Amygdala (tissue), 56 donors: ENCODE measurements at places on chromosomes 6 and 20.

- no peak for DNase-seq
These were observed 33.0 kb downstream of the FRMD1 start for GRCh38 chr6:168045706-168046620.

DNA sequence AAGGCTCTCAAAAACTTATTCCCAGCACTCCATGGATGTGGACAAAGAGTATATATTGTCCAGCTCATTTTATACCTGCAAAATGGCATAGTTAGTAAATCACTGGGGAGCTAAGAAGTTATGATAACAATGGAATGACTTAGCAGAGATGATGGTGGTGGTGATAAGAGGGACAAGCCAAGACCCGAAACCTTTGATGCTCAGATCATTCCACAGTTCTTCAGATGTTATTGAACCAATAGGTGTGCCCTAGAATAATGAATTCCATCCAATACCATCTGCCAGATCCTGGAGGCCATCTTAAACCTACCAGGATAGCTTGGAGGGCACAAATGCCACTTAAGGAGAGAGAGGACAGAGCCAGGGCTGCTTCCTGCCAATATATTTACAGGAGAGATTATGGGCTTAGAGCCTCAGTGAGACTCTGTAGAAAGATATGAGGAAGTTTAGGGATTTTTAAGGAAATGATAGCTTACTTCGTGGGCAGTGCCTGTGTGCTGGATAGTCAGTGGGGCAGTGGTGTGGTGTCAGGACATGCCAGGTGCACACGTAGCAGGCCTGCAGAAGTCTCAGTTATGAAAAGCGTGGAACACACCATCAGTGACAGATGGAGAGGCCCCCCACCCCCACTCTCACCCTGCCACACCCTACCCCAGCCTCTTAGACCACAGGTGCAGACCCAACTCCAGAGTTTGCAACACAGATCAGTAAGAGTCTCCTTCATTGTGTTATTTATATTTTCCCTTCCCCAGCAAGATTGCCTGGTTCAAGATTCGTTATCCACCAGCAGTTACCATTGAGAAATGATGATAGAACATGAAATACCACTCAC, 209.7 kb upstream of the SUPT3H start:
- no peak for DNase-seq

GRCh38 chr6:105691081-105691480, 288.2 kb upstream of the PREP start:
- no peak for DNase-seq

DNA sequence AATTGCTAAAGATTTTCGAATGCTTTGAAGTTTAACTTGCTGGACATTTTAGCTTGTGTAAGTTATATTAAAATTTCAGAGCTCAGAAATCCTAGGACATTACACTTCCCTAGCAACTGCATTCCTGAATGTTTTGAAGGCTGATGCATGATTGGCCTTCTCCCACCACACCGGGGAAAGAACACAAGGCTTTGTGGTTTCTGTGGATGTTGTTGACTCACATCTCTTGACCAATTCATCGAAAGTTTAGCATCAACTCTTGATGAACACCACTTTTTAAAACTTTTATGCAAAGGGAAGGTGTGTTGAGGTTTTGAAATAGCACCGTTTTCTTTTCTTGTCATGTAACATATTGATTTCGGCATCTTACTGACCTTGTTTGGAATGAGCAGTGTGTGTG, 81.1 kb downstream of the RIMS1 start:
- no peak for DNase-seq

- DNase-seq, result no peak
These were observed 14.5 kb downstream of the TCF15 start for GRCh38 chr20:595330-596308.

DNA sequence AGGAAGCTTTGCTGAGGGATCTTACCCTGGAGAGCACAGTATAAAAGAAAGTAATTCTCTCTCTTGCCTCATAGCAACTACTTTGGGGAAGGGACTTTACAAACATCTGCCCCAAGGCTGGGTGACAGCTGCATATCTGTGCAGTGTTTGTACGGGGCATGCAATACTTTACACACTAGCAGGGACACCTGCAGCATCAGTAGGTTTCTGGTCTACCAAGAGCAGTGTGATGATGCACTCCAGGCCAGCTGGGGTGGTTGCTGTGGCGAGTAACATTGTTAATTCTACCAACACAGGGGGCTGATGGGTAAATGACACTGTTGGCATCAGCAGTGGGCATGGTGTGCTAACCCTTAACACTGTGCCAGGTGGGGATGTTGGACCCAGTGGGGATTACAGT, 48.0 kb downstream of the ADTRP start:
- no peak for DNase-seq

DNA sequence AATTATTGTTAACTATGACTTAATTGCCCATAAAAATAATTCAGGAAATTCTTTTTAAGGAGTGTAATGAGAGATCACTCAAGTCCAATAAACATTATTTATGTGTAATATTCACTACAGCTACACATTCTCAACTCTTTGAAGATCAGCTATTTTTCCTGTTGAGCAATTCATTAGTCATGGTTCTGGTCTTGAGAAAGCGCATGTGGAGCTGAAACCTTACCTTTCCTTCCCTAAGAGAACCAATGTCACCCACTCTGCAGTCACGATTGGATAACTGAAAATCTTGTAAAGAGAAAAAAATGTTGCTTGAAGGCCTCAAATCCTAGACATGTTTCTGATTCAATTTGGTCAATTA, 736.9 kb upstream of the MARCKS start:
- DNase-seq, result no peak

GRCh38 chr6:38103921-38104320, 284.4 kb downstream of the ZFAND3 start:
- no peak for DNase-seq

DNA sequence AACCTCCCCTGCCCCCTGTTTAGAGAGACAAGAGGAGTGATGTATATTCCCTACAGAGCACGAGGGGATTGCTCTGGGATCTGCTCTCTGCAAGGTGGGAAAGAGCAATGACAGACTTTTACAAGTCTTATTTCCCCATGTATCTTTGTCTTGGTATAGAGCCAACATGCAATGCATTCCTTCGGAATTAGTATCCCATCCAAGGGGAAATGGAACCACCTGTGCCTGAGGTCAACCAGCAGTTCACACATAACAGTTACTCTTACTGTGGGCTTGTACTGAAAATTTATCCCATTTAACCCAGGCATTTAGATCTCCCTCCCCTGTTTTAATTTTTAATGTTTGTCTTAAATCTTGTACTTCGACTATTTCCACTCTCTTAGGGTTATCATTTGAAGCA, 250.4 kb downstream of the C6orf118 start:
- DNase-seq, result no peak

DNA sequence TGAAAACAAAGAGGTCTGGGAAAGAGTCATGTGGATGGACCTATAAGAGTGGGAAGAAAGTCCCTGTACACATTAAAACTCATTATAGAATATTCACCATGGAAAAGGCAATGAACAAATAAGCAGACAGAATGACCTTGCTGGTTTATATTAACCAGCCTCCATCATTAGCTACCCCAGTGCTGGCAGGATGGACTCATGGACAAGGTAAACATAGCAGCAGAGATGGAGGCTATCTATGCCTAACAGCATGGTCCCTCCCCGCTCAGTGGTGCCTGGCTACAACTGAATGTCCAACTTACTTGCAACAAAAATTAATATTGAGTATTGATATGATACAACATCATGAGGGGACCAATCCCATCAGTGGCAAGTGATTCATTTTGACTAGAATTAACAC, 4.5 kb upstream of the ZKSCAN3 start:
- no peak for DNase-seq

DNA sequence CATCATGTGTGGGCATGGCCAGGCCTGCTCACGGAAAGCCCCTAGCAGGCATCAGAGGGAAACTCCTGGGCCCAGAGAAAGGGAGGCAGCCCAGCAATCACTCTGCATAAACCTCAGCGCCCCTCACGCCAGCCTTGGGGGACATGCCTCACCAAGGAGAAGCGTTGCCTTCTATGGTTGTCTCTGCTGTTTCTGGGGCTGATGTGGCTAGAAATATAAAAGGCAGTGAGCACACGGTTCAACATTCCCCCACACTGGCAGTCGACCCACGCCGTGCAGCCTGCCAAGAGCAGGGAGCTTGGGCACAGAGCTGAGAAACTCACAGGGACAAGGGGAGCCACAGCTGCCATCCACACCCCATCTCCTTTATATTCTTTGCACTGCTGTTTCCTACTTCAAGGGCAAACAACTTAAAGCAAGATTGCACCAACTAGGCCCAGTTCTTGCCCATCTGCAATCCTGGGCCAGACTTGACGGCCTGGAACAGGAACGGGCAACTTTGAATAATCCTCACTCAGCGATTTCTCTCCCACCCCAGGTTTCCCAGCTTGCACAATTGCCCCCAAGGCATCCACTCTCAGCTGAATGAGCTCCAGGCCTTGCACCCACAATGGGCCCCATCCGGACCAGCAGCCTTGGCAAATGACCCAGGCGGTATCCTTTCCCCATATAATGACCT, 35.5 kb upstream of the FOXC1 start:
- no peak for DNase-seq

DNA sequence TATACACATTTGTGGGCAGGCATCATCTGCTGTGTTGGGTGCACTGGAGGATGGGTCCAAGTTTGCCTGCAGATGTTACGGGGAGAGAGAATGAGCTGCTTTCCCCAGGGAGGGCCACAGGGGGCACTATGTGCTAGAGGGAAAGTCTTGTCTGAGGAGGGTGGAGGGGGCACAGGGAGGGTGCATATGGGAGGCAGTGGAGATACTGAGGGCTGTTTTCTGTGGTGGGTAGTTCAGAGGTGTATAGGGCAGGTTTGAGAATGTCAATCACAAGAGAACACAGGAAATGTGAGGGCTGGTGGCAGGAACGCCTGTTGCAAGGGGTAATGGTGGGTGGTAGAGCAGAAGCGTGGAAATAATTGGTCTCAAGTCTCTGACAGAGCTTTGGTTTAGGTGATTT, 7.7 kb upstream of the PTPRA start:
- no peak for DNase-seq

DNA sequence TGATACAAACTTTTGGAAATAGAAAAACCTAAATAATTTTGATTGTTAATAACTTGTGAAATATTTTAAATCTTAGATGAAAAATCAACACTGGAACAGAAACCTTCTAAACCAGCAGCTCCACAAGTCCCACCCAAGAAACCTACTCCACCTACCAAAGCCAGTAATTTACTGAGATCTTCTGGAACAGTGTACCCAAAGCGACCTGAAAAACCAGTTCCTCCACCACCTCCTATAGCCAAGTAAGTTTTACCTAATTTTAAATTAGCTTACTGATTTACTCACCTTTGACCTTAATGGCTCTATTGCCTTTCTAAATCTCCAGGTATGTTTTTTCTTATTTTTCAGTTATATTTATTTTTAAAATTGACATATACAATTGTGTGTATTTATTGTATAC, 102.6 kb upstream of the ADGRF4 start:
- no peak for DNase-seq

DNA sequence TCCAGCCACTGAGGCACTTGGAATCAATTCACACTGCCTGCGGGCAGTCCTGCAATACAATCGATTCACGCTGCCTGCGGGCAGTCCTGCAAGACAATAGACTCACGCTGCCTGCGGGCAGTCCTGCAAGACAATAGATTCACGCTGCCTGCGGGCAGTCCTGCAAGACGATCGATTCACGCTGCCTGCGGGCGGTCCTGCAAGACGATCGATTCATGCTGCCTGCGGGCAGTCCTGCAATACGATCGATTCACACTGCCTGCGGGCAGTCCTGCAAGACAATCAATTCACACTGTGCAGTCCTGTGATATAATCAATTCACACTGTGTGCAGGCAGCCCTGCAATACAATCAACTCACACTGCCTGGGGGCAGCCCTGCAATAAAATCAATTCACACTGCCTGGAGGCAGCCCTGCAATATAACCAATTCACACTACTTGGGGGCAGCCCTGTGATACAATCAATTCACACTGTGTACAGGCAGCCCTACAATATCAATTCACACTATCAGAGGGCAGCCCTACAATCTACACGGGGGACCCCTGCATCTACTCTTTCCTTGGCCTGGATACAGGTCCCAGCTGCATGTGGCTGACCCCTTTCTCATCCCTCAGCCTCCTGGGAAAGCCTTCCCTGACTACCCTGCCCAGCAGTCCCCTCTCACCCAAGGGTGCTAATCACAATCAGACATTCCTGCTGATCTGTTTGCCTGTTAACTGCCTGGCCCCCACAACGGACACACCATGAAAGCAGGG, 10.4 kb downstream of the TAF4 start:
- no peak for DNase-seq

- no peak for DNase-seq
These were observed 55.5 kb upstream of the TRERF1 start for GRCh38 chr6:42507195-42507594.

- DNase-seq, result no peak
These were observed 39.6 kb downstream of the ILRUN start for GRCh38 chr6:34657037-34657306.

GRCh38 chr6:113647143-113647889, 209.8 kb upstream of the MARCKS start:
- no peak for DNase-seq

GRCh38 chr6:125904871-125905270, 51.7 kb upstream of the HINT3 start:
- no peak for DNase-seq

DNA sequence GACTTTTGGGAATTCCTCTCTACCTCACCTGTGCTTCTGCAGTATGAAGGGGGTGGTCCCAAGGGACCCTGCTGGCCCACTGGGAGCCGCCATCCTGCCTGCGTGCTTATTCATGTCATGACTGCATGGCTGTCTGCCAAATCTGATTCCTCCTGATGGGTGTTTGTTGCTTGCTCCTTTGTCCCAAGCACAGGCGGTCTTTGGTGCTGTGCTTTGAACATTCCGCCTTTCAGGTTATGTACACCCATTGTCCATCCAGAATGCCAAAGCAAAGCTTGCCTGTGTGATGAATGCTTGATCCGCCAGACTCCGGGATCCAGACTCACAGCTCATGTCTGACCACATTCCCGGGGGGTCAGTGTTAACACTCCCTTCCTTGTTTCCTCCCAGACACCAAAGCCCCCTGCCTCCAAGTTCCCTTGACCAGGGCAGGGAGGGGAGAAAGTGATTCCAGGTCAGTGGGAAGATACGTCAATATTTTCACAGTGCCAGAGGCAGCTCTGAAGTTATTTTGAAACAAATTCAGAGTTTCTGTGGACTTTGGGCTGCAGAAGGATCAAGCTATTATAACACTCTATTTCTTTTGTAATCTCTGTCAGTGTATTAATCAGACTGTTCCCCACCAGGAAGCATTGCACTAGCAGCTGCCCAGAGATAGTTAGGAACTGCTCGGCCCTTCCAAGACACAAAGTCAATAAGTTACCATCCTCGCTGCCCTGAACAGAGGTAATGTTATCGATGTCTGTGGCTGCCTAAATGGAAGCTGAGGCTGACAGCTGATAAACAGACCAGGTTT, 9.5 kb downstream of the DAAM2 start:
- DNase-seq, result no peak

DNA sequence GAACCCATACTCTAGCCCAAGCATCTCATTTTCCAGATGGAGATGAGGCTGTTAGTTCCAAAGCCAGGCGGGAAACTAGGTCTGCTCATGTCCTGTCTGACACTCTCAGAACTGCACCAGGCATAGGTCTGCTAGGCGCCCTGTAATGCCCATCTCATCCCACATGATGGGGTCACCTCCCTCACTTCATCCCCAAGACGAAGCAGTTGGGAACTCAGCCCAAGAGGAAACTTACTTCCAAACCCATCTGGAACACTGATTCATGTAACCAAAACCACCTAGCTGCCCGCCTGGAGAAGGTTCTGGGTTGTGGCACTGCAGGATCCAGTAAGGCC, 119.4 kb upstream of the PRND start:
- no peak for DNase-seq

GRCh38 chr6:123769431-123769830, 34.2 kb upstream of the NKAIN2 start:
- DNase-seq, result no peak
